Lung (tissue), 17 donors: ENCODE measurements at places on chromosomes 11 and 22. TPM values are rescaled to one million over a fixed set of nuclear protein-coding genes. Genes with fewer than 3 reads are reported as not detected.
A peak's percentile ranks its signal among the peaks of the same experiment; 100 is the strongest.

GRCh38 chr22:47178339-47178738 is 415.9 kb downstream of the TBC1D22A start:
- no peak for DNase-seq
- no peak overlapping the region for H3K4me3 ChIP-seq
- H3K27ac ChIP-seq = no peak overlapping the region

- no peak overlapping the region for H3K4me3 ChIP-seq
- no peak overlapping the region for H3K27ac ChIP-seq
- DNase-seq = no peak
- no peaks in the 10 kb centered on the region for H3K27me3 ChIP-seq
- H3K36me3 ChIP-seq = peaks cover 33% of the 10 kb centered on the region
Measured at GRCh38 chr11:130129922-130130321, 29.7 kb upstream of the ST14 start.

DNA sequence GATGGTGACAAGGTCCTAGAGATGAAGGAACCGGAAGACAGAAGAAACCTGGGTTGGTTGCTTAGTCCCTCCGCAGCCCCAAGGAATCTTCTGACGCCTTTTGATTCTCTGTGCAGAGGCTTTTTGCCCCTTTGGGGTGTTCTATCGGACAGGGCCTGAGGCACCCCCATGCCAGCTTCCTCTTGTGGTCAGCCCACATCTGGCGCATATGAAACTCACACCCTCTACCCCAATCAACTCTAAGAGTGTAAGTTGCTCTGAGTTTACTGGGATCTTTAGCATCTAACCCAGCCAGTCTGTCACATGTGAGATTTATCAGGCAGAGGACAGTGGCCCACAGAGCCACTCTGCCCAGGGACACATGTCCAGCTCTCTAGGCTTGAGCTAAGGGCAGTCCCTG is 17.4 kb downstream of the RASD2 start:
- no peak for DNase-seq
- H3K4me3 ChIP-seq = no peak overlapping the region
- H3K4me1 ChIP-seq = no peaks in the 10 kb centered on the region
- no peaks in the 10 kb centered on the region for H3K27me3 ChIP-seq
- H3K36me3 ChIP-seq = no peaks in the 10 kb centered on the region
- no peak overlapping the region for H3K27ac ChIP-seq

- H3K4me1 ChIP-seq = no peaks in the 10 kb centered on the region
- no peak overlapping the region for H3K27ac ChIP-seq
- DNase-seq = peak; percentile 71
- peaks cover 18% of the 10 kb centered on the region for H3K27me3 ChIP-seq
- no peak overlapping the region for H3K4me3 ChIP-seq
- H3K36me3 ChIP-seq = no peaks in the 10 kb centered on the region
Measured at GRCh38 chr11:117492578-117493251, 165.1 kb downstream of the CEP164 start.

- H3K27ac ChIP-seq = no peak overlapping the region
- peaks cover 25% of the 10 kb centered on the region for H3K4me1 ChIP-seq
- no peaks in the 10 kb centered on the region for H3K27me3 ChIP-seq
- no peak overlapping the region for H3K4me3 ChIP-seq
- DNase-seq = no peak
- H3K36me3 ChIP-seq = no peaks in the 10 kb centered on the region
Measured at GRCh38 chr11:130766650-130767565, 149.4 kb downstream of the SNX19 start.

Gene PKP3
- total RNA-seq = 15.7 TPM

DNA sequence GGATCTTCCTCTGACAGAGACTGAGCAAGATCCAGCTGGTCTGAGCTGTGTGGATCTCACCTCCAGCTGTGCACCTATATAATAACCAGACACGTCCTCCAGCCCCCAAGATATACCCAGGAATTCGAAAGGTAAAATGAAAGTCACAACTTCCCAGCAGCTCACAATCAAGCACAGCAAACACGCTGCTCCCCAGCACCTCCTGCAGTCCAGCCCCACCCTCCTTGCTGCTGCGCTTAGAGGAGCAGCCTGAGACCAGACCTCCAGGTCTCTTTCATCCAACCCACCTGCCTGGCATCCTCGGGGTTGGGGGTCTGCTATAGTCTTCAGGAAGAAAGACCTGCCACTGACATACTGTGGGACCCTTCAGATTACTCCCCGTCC is 3.0 kb upstream of the APOL4 start:
- no peak overlapping the region for H3K4me3 ChIP-seq
- peaks cover 15% of the 10 kb centered on the region for H3K4me1 ChIP-seq
- no peak overlapping the region for H3K27ac ChIP-seq
- no peak for DNase-seq
- no peaks in the 10 kb centered on the region for H3K36me3 ChIP-seq

Gene MB
- total RNA-seq = 1.5 TPM

Gene CAVIN3
- total RNA-seq = 122 TPM

GRCh38 chr11:75820645-75821044 is 5.6 kb downstream of the UVRAG start:
- DNase-seq = no peak
- no peak overlapping the region for H3K27ac ChIP-seq
- H3K4me3 ChIP-seq = no peak overlapping the region
- no peaks in the 10 kb centered on the region for H3K27me3 ChIP-seq
- no peaks in the 10 kb centered on the region for H3K36me3 ChIP-seq
- peaks cover 11% of the 10 kb centered on the region for H3K4me1 ChIP-seq

DNA sequence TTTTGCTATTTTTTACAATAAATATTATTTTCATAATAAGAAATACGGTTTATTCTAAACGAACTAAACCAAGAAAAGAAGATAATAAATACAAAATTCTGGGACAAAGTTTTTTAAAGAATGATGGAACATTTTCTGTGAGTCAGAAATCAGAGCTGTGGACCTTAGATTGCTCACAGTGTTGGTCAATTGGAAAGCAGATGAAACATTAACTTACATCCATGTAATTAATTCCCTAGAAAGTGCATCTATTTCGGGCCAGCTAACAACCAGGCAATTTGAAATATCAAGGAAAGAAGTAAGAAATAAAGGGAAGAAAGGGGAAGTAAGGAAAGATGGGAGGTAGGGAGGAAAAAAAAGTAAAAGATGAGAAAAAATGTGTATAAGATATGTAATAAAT is 1569.8 kb upstream of the TENM4 start:
- H3K4me3 ChIP-seq = no peak overlapping the region
- no peaks in the 10 kb centered on the region for H3K4me1 ChIP-seq
- no peaks in the 10 kb centered on the region for H3K27me3 ChIP-seq
- DNase-seq = no peak

- H3K36me3 ChIP-seq = no peaks in the 10 kb centered on the region
- peak; percentile 29 for DNase-seq
- H3K4me3 ChIP-seq = no peak overlapping the region
Measured at GRCh38 chr22:26756675-26757293, 99.4 kb downstream of the MIAT start.

DNA sequence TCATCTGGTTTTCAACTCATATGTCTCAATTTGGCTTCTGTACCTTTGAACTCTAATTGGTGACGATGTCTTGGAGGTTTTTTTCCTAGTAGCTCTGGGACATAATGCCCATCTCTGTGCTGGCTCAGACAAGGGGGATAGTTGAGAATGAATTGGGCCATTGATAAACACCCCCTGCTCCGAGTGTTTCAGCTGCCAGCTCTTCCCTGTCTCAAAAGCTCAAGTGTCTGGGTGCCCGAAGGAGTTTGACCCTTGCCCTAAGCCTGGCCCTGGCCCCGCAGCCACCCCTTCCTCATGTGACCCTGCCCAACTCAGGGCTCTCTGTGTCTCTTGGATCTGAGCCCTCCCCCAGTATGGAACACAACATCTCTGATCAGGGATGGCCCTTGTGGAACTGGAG is 3.0 kb downstream of the INSC start:
- H3K36me3 ChIP-seq = no peaks in the 10 kb centered on the region
- H3K4me1 ChIP-seq = no peaks in the 10 kb centered on the region
- DNase-seq = no peak
- no peak overlapping the region for H3K4me3 ChIP-seq

Gene RNF214
- total RNA-seq = 18.5 TPM

Gene CCDC89
- total RNA-seq = 3.1 TPM

Gene MPZL3
- 12.4 TPM for total RNA-seq

- no peaks in the 10 kb centered on the region for H3K27me3 ChIP-seq
- H3K4me1 ChIP-seq = no peaks in the 10 kb centered on the region
- H3K4me3 ChIP-seq = no peak overlapping the region
- DNase-seq = no peak
Measured at GRCh38 chr11:99952816-99953215, 734.3 kb upstream of the ARHGAP42 start.

Gene TSPAN18
- total RNA-seq = 18.3 TPM

DNA sequence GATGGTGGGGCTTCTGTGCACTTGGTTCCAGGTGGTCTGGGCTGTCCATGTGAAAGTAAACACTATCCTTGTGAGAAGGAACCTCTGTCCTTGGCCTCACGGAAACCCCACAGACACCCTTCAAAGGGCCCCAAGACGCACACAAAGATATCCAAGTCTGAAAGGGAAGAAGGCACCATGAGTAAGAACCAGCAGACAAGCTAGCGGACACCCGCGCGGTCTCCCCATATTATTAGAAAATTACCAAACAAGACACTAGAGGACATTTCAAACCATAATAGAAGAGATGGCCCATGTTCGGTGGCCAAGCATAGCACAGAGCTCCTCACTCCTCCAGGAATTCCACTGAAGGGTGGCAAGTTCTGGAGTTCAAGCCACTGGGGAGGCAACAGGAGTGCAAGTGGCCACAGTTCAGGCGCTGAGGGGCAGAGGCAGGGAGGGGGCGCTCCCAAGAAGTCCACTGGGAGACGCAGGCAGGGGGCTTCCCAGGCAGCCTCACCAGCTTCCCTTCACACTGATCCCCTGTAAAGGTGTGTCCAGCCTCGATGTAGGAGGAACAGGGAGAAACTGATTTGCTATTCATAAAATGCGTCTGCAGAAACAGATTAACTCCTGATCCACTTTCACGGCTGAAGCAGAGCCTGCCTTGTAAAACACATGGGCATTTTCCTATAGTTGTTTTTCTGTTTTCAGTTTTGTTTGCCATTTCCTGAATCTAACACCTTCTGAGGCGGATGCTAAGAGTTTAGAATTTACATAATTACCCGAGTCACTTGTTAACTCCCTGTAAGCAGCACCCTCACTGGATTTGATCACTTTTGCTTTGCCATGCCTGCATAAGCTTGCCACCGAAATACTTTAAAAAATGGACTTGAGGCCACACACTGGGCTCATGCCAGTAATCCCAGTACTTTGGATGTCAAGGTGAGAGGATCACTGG is 9.1 kb upstream of the PPARA start:
- no peak overlapping the region for H3K27ac ChIP-seq
- no peak overlapping the region for H3K4me3 ChIP-seq

GRCh38 chr11:45026835-45027234 is 76.2 kb upstream of the TP53I11 start:
- H3K4me3 ChIP-seq = no peak overlapping the region
- peak overlapping the region; percentile 52 for H3K27ac ChIP-seq
- DNase-seq = no peak
- H3K4me1 ChIP-seq = peaks cover 13% of the 10 kb centered on the region

Gene NCF4
- 14.1 TPM for total RNA-seq

GRCh38 chr22:33520904-33521780 is 399.1 kb downstream of the LARGE1 start:
- H3K27ac ChIP-seq = no peak overlapping the region
- DNase-seq = no peak
- no peaks in the 10 kb centered on the region for H3K27me3 ChIP-seq
- H3K4me1 ChIP-seq = no peaks in the 10 kb centered on the region
- H3K4me3 ChIP-seq = no peak overlapping the region

- H3K27me3 ChIP-seq = no peaks in the 10 kb centered on the region
- H3K4me3 ChIP-seq = no peak overlapping the region
- DNase-seq = peak; percentile 41
- H3K4me1 ChIP-seq = no peaks in the 10 kb centered on the region
- no peak overlapping the region for H3K27ac ChIP-seq
Measured at GRCh38 chr11:109641549-109641948, 219.6 kb downstream of the C11orf87 start.

DNA sequence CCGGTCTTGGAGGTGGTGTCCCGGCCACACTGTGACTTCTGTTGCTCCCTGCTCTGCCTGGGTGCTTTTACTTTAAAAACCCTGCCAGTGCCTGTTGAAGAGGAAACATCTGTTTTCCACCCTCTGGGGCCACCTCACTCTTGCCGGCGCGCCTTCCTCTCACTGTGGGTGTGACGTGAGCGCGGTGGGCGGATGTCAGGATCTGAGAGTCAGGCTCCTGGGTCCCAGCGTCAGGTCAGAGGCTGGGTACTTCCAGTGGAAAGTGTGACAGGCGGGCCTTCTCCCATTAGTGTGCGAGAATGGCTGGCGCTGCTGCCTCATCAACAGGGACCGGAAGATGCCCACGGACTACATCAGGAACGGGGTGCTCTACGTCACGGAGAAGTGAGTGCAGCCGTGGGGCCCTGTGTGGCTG is 54.2 kb downstream of the GRAMD4 start:
- no peaks in the 10 kb centered on the region for H3K4me1 ChIP-seq
- H3K36me3 ChIP-seq = no peaks in the 10 kb centered on the region
- H3K27ac ChIP-seq = no peak overlapping the region
- H3K27me3 ChIP-seq = no peaks in the 10 kb centered on the region
- H3K4me3 ChIP-seq = no peak overlapping the region

DNA sequence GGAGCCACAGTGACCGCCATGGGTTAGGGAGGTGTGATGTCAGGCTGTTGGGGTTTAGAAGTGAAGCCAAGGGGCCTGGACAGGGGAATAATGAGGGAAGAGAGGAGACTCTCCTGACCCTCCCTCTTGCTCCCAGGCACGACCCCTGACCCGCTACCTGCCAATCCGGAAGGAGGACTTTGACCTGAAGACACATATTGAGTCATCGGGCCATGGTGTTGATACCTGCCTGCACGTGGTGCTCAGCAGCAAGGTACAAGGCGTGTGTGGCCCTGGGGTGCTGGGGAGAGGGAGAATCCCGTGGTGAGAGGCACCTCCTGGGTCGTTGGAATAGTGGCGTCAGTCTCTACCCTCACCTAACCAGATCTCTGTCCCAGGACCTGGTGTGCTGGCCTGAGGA is 29.5 kb downstream of the TREH start:
- no peaks in the 10 kb centered on the region for H3K4me1 ChIP-seq
- no peak overlapping the region for H3K4me3 ChIP-seq
- DNase-seq = no peak
- H3K27ac ChIP-seq = no peak overlapping the region
- H3K36me3 ChIP-seq = peaks cover 62% of the 10 kb centered on the region
- H3K27me3 ChIP-seq = no peaks in the 10 kb centered on the region

DNA sequence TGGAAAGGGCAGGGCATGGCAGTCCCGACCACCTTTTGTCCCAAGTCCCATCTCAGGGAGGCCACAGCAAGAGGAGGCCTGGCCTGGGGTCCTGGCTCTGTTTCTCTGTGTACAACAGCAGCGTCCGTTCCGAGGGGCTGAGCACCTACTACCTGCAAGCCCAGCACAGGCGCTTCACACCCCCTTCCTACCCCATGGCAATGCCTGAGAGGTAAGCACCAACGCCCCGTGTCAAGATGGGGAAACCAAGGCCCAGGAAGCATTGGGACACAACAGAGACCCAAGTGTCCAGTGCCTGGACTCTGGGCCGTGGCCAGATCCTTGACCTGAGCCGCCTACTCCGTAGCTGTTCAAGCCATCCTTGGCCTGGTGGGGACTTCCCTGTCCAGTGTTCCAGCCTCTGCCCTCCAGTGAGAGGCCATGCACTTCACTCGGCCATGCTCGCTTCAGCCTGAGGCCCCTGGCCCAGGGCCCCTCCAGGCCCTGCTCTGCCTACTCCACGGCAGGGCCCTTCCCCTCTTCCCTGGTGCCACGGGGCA is 14.3 kb upstream of the TCF20 start:
- H3K4me3 ChIP-seq = no peak overlapping the region
- H3K27me3 ChIP-seq = no peaks in the 10 kb centered on the region
- no peak for DNase-seq
